ENCODE measurements at places on chromosomes 12 and 14. TPM values are rescaled to one million over a fixed set of nuclear protein-coding genes. Genes with fewer than 3 reads are reported as not detected.

Gene HOXC12
- not detected for total RNA-seq

Gene LRFN5
- total RNA-seq: not detected

Gene KCNC2
- total RNA-seq: not detected

Gene KLRG1
- total RNA-seq: 1.5 TPM

Gene EVL
- total RNA-seq: 34.5 TPM

Gene GZMH
- not detected for total RNA-seq

Gene TGFB3
- total RNA-seq: 0.54 TPM

Gene CLEC7A
- total RNA-seq: not detected

Gene FAM181A
- not detected for total RNA-seq

Gene PTCSC3
- total RNA-seq: not detected

Gene KRT81
- 3,573 TPM for total RNA-seq

Gene FAM90A1
- total RNA-seq: 0.11 TPM

Gene LMNTD1
- not detected for total RNA-seq

Gene MORN3
- 0.65 TPM for total RNA-seq

Gene KLRK1
- not detected for total RNA-seq

Gene PLD4
- total RNA-seq: not detected
